Stimulated activated CD4-positive, alpha-beta T cell treated with anti-CD3 and anti-CD28 coated beads, TNF-alpha, amount 100 ng/mL, for 4 hours (primary cell): ENCODE measurements at places on chromosomes 5 and 9.

DNA sequence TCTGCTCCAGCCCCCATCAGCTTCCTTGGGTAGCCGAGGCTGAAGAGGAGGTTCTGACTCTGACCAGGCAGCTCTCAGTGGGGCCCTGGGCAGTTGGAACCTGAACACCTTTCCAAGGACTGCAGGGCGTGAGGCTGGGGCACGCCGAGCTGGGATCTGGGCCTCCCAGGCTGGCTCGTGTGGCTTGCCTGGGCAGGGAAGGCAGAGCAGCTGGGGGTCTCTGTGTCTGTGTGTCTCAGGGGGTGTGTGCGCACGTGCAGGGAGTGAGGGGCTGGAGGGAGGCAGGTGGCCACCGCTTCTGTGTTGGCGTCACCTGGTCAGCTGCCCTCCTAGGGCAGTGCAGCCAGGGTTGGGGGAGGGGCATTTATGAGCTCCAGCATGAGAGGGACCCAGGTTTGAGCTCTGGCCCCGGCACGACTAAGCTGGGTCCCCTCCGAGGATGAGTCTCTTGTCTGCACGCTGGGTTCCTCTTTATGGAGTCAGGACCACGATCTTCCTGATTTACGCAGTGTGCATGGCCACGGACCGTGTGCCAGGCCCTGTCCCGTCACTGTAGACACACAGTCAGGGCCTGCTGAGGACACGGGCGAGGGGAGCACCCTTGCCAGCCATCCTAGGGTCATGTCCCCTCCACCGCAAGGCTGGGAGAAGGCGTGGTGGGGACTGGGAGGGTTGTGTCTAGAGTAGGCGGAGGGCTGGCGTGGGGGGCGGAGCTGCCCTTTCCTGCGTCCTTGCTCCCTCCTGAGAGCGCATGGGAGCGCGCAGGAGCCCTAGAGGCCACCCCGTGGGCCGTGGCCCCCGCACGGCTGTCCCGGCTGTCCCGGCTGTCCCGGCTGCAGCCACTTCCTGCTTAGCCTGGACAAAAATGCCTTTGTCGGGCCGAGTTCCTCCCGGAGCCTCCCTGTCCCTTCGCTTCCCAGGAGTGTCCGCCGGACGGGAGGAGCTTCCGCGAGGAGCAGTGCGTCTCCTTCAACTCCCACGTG lies 4.6 kb downstream of the ADAMTSL2 start:
- DNase-seq = no peak

GRCh38 chr9:113658545-113658895 lies 195.0 kb downstream of the RGS3 start:
- DNase-seq = no peak

- DNase-seq = no peak
Measured at GRCh38 chr9:70607926-70608325, 193.5 kb upstream of the KLF9 start.

GRCh38 chr5:91381239-91381773 lies 1.8 kb downstream of the ARRDC3 start:
- no peak for DNase-seq

GRCh38 chr9:19424176-19424779 lies 15.5 kb downstream of the ACER2 start:
- no peak for DNase-seq

GRCh38 chr5:115079924-115080623 lies 89.6 kb downstream of the TRIM36 start:
- no peak for DNase-seq

- DNase-seq = no peak
Measured at GRCh38 chr5:367358-368130, 46.0 kb downstream of the AHRR start.

- DNase-seq = no peak
Measured at GRCh38 chr9:77087506-77087905, 68.1 kb downstream of the FOXB2 start.

DNA sequence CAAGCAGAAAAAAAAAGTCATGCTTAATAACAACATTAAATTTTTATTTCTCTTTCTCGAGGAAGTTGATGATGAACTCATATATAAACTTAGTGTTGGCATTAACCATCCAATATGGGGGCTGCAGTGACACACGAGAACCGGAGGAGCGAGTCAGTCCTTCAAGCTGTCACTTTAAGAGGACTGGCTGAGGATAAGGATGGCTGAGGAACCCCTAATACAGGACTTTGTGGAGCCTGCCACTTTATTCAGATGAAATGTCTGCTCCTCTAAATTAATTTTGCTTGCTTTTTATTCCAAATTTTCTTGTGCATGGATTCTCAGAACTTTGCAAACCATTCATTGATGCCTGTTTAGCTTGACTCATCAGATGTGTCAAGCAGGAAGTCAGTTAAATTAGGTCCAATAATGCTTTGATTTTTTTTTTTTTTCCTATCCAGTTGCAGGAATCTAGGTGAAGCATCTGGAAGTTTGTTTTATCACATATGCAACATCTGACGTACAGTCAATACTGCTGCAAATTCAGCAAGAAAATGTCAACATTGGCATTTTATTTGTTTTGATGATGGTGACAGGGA lies 144.2 kb upstream of the COL5A1 start:
- DNase-seq = no peak

- no peak for DNase-seq
Measured at GRCh38 chr5:56142614-56143372, 90.3 kb downstream of the ANKRD55 start.

DNA sequence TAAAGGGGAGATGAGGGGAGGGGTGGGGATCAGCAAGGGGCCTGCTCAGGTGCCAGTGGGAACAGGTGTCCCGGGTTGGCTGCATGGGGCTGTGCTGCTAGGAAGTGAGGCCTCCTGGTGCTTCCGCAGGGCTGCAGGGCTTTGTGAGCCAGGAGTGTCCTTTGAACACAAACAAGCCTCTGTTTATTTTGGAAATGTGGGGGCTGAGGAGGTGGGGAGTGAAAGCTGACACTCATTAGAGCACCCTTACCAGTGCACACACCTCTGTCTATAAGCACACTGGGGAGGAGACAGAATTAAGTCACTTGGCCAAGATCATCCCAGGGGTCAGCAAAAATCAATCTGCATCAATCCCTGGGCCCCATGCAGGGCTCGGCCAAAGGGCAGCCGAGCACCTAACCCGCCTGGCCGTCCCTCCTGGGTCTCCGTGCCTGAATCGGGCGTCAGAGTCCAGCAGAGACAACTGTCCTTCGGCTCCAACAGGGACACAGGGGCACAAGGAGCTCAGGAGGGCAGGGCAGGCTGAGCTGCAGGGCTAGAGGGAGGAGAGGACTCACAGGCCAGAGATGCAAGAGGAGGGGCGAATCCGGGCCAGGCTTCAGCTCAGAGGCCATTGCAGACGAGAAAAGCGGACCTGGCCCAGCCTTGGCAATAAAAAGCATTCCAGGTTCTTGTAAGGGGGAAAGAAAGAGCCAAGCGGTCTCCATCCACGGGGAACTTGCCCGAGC lies 99.8 kb downstream of the VAV2 start:
- no peak for DNase-seq

DNA sequence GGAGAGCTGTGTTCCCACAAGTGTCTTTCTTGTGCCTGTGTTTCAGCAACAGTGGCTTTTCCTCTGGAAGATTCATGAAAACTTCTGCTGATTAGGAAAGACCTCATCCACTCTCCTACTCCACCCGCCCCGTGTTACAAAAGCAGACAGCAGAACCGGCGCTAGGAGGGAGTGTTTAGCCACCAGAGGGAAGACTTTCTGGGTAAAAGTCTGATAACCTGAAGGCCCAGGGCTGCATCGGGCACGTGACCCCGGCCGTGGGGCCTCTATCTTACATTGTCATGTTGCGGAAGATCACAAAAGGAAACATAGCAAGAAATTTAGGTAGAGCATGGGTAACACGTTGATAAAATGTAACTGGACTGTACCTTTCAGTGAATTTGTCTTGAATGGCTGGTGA lies 32.0 kb upstream of the DMRT2 start:
- no peak for DNase-seq

- no peak for DNase-seq
Measured at GRCh38 chr5:167872791-167873190, 418.7 kb upstream of the WWC1 start.

DNA sequence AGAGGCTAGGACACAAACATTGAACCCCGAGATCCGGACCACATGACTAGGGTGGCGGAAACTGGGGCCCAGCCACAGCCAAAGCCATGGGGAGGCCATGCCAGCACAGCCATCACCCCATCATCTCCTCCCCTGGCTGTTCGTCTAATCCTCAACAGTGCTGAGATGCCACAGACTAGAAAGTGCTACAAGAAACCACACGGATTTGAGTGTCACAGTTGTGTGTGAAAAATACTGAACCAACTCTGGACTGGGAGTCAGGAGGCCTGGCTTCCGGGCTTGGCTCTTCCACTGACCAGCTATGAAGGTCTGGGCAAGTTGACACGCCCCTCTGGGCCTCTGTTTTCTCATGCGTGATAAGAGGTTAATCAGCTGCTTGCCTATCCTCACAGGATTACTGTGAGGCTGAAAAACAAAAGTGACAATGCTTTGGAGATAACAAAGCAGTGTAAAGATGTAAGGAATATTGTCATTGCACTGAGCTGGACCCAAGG lies 38.8 kb upstream of the SHB start:
- DNase-seq = no peak

- DNase-seq = no peak
Measured at GRCh38 chr9:69433392-69433791, 108.4 kb downstream of the ENTREP1 start.

- no peak for DNase-seq
Measured at GRCh38 chr9:92669527-92669889, 423 bp downstream of the IPPK start.

GRCh38 chr9:5425006-5425628 lies 12.6 kb downstream of the PLGRKT start:
- DNase-seq = no peak
